Thyroid gland (tissue), 4 donors: ENCODE measurements at places on chromosomes 4 and X.

DNA sequence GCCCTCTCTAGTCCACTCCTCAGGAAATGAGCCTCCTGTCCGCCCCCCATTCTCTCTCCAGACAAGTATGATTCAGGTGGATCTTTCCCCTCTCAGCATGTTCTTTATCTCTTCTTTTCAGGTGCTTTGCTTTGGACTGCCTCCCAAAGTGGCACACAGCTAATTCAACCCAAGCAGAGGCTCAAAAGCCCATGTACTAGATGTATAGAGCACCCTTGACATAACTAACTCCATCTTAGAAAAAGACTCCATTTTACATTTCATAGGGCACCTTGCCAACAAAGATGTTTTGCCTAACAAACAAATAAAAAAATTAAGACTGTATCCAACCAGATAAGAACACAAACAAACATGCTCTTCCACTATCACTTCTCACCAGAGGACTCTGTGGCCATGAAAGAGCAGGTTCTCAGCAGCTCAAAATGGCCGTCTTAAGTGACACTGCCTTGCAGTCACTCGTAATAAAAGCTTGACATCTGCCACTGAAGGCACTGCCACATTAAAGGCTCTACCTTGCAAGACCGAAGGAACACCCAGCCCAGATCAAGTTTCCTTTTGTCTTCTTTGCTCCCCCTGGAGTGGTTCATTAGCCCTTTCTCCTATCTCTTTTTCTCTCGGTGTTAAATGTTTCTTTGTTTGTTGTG is 84.9 kb upstream of the TAB3 start:
- DNase-seq: no peak

DNA sequence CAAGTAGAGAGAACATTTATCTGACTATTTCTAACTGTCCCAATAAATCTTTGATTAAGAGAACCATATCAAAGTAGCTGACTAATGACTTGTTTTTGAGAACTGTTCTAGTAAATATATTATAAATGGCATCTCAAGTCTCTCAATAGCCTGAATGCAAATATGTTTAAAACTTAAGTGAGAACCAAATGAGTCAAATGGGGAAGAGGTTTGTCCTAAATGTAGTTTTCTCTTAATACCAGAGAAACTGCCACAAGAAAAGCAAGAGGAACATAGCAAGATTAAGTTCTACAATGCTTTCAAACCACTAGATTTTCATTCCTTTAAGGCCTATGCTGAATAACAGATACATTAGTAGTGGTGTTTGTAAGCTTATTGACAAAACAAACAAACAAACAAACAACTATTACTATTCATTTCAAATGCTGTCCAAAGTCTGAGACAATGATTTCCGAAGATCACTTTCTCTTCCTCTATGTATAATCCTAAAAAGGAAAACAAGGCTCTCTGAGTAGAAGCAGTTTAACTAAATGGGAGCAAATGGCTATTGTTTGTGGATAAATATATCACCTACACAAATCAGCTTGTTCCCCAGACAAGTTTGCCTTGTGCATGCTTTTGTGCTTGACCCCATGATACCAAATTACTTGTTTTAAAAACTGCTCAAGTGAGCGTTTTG is 408.4 kb upstream of the EMCN start:
- no peak for DNase-seq

DNA sequence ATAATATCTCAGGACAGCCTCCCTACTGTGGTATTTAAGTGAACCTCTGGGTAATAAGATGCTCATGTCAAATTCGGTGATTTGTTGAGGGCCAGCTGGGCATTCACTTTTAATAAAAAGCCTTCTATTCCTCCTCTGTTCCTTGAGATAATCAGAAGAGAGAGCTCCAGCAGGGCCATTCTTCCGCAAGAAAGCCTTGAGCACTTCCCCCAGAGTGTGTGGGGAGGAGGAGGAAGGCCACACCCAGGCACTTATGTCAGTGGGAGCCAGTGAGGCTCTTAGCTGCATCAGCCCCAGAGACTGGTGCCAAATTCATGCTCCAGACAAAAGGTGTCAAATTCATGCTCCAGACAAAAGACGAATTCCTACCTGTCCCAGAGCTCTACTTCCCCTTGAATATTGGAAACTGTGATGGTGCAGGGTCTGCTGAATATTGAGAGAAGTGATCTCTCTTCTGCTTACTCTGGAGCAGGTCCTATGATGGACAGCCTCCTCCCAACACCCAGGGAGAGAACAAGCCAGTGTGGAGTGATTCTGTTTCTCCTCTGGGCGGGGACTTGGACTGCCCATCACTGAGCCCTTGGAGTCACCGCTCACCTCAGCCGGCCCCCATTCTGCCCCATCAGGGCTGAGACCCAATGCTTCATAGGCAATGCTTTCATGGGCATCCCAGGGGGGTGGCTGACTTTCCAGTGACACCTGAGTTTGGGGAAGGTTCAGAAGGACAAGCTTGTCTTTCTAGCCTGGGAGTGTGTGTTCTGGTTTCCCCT is 68.1 kb downstream of the FHDC1 start:
- DNase-seq: no peak

- DNase-seq: no peak
These were observed 24.1 kb downstream of the HPRT1 start for GRCh38 chrX:134484039-134484438.

DNA sequence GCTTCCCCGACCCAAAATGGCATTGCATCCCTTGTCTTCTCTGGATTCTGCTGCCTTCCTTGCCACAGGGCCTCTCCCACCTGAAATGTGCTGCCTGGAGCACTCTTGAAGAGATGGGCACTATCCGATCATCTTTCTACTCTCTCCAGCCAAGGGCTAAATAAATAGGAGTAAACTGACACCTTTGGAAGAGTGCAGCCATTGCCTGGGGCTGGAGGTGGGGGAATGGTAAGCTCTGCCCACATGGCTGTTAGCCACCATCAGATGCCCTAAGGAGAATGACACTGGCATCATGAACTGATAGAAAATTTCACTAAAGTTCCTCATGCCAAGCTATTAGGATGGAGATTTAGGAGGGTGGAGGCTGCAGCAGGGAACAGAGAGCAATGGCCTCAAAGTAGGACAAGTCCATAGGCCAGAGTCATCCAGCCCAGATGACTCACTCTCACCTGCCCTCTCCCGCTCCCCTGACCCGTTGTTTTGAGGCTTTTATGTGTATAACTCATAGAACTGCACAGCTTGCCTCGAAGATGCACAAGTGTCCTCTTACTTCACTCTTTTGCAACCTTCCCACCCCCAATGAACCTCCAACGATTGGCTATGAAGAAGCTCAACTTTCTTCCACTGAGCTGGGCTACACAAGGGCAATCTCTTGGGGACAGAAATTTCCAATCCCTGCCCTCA is 822 bp upstream of the PFKFB1 start:
- no peak for DNase-seq

GRCh38 chrX:10893366-10893765 is 217.8 kb upstream of the HCCS start:
- DNase-seq: no peak

DNA sequence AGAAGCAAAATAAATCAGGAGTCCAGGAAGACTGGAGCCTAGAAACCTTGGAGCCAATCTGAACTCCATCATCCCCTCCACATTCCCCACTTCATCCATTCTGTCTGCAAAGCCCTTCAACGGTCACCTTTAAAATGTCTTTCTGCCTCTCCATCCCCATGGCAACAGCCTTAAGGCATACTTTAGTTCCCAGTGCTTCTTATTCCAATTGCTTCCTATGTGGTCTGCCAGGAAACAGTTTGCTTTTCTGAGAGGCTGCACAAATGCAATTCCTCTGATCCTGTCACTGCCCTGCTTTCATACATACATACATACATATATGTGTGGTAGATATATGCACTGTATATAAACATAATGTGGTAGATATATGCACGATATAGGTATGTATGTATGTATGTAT is 786 bp upstream of the MAGEH1 start:
- no peak for DNase-seq

GRCh38 chrX:79081895-79082512 is 62.5 kb upstream of the GPR174 start:
- peak; percentile 1 for DNase-seq

DNA sequence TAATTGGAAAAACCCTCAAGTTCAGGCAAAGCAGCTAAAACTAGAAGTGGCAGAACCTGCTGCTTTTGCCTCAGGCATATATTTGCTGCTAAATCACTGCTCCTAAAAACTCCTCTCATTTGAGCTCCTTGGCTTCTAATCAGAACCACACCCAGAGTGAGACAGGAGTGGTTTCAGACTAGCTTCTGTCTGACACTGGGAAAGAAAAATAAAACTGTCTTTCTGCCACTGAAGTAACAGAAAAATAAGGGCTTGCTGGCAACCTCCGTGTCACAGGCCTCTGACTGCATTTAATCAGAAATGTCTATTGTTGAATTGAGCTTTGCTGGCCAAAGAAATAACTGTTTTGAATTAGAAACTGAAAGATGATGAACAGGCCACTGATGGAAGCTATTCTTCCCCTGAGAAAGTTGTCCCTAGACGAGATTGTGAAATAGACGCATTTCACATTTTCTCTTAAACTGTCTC is 52.1 kb upstream of the RAP2C start:
- no peak for DNase-seq

DNA sequence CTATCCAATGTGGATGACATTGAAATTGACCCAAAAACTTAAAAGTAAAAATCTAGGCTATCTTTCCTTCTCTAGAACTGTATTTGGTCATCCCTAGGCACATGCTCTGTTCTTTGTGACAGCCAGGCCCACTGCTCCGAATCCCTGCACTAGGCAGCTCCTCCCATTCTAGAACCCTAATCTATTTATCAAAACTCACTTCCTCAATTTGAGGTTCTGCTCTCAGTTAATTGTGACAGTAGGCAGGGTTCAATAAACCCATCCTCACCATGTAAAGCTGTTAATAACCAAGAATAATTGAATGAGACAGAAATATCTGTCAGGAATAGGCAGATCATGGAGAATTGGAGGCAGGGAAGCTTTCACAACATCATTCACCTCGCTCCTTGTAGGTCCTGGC is 51.9 kb upstream of the IRF2 start:
- DNase-seq: no peak

GRCh38 chr4:40209401-40209800 is 12.6 kb downstream of the RHOH start:
- no peak for DNase-seq

GRCh38 chrX:152020888-152021287 is 46.4 kb upstream of the GABRE start:
- no peak for DNase-seq

- DNase-seq: no peak
These were observed 132.1 kb downstream of the PWWP3B start for GRCh38 chrX:106300239-106300638.

GRCh38 chrX:9668537-9668936 is 97.1 kb downstream of the GPR143 start:
- no peak for DNase-seq

DNA sequence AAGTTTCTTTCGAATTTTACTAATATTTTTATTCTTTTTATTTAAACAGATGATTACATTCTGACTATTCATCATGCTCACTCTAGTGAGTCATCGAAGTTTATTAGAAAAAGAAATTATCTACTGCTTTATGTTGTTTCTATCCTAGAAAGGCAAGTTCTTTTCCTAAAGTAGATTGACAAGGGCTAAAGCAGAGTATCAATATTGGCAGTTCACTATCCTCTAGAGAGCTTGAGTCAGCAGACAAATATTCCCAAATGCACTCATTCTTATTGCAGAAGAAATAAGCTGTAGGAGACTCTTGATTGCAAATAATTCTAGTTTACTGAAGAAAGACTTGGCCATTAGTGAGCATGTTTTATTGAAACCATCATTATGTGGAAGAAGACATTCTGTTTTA is 911.8 kb downstream of the CENPC start:
- DNase-seq: no peak

- DNase-seq: no peak
These were observed 23.6 kb downstream of the MGST2 start for GRCh38 chr4:139689093-139689722.

GRCh38 chr4:138184886-138185285 is 57.3 kb downstream of the SLC7A11 start:
- DNase-seq: no peak

DNA sequence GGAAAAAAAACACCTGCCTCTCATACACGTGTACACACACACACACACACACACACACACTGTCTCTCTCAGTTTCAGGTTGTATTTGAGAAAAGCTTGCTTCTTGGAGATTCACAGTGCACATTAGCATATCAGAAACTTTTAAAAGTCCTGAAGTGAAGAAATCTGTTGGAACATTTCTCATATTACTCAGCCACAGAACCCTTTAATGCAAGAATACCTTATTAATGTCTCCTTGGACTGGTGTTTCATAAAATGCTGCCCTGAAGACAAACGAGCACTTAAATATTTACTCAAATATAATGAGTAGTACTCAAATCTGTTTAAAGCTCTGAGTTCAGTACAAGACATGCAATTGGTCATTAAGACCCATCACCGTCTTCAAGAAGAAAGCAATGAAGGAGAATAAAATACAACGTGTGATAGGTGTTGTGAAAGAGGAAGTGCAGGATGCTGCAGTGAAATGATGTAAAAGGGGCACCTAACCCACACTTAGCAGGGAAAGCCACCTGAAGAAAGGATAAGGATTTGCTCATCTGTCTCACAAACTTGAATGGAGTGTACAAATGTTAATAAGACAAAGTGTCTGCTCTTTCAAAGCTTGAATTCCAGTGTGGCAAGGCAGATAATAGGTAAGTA is 57.0 kb downstream of the DCLK2 start:
- DNase-seq: no peak

GRCh38 chr4:160364217-160364616 is 1261.3 kb downstream of the RAPGEF2 start:
- no peak for DNase-seq

GRCh38 chrX:130415201-130415600 is 13.4 kb downstream of the RBMX2 start:
- no peak for DNase-seq

DNA sequence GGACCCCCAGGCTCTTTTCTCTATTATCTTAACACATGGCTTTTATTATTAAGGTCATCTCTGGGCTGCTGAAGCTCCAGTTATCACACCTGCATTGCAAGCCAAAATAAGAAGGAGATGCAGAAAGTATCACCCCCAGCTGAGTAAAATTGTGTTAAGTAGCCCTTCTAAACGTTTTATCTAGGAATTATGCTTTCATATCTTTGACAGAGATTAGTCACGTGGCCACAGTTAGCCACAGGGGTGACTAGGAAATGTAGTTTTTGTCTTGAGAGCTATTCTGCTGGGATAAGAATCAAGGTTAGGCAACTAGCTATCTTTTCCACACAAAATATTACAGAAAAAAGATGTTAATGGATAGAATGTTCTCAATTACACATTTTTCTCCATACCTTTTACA is 102.1 kb downstream of the ANXA3 start:
- no peak for DNase-seq

DNA sequence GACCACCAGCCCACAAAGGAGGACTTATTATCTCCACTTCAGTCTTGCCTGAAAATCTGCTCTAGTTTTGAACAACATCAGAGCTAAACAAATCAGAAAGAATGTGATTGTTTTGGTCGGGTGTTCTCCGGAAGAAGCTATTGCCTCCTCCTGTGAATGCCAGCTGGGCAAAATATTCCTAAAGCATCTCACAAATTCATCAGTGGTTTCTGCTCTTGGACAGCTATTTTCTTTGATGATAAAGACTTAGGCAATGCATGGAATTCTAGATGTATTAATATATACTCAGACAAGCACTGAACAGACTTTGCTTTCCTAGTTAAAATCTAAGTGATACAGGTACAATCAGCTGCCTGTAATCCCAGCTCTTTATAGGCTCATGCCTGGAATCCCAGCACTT is 71.8 kb downstream of the ASMT start:
- DNase-seq: no peak

GRCh38 chrX:73683236-73683859 is 120.4 kb downstream of the CHIC1 start:
- no peak for DNase-seq

- DNase-seq: no peak
These were observed 206.8 kb downstream of the PDGFC start for GRCh38 chr4:156764846-156765245.

GRCh38 chr4:8938137-8938536 is 66.5 kb upstream of the HMX1 start:
- DNase-seq: no peak
